ENCODE measurements at places on chromosomes 6 and 20.
A peak's percentile ranks its signal among the peaks of the same experiment; 100 is the strongest.

GRCh38 chr6:85015396-85015990 is 251.1 kb upstream of the TBX18 start:
- DNase-seq = no peak

- DNase-seq = no peak
Measured at GRCh38 chr20:63259734-63260460, 5.6 kb upstream of the NKAIN4 start.

GRCh38 chr20:39109933-39110818 is 148.0 kb downstream of the DHX35 start:
- no peak for DNase-seq

DNA sequence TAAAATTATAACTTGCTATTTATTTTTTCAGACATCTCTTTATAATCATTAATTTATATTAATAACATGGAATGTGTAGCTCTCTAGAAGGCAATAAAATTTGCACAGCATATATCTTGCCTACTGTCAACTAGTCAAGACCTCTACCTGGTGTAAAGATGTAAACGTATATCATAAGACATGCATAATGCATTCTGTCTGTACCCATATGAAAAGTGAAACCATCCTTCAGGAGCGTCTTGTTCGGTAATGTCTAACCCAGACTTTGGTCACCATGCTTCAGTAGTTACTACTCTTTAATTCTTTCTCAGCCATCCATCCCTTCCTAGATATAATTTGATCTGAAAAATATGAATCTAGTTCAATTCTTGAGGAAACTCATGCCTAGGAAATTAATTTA is 21.0 kb downstream of the CEP43 start:
- DNase-seq = no peak

DNA sequence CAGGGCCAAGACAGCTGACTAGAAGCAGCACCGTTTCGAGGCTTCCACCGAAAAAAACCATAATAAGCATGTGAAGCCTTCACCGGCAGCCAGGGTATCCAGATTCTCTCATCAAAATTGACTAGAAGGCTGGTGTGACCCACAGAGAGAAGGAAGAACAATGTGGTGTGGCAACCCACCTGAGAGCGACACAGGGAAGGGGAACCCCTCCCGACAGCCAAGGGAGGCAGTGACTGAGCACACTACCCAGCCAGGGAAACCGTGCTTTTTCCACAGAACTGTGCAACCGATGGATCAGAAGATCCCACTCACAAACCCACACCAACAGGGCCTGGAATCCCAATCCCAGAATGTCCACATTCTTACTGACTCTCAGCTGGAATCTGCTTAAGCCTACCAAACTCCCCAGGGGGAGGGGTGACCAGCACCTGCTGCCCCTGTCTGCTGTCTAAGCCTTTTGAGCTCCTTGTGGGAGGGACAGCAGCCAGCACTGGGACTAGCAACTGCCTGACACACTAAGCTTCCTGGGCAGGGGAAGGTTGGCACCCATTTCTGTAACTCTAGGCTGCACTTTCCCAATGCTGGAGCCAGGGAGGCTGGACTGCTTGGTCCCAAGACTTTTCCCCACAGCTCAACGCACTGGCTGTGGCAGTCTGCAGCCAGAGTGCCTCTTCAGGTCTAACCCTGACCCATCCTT is 231.9 kb upstream of the FAM83B start:
- no peak for DNase-seq

GRCh38 chr20:48008850-48009515 is 223.7 kb upstream of the SULF2 start:
- no peak for DNase-seq

DNA sequence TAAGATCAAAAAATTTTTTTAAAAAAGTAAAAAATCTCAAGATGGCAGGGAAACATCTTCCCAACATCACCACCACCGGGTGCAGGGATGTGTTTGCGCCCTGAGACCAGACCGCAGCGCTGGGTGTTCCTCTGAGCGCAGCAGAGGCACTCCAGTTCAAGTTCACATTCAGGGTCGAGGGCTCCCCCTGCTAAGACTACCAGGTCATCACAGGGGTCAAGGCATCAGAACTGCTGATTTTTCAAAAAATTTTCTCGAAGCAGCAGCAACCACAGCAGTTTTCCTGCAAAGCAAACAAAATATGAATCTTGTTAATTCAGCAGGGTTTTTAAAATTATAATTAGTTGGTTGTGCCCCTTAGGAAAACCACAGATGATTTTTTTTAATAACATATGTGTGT is 83.1 kb downstream of the MYLK4 start:
- no peak for DNase-seq

DNA sequence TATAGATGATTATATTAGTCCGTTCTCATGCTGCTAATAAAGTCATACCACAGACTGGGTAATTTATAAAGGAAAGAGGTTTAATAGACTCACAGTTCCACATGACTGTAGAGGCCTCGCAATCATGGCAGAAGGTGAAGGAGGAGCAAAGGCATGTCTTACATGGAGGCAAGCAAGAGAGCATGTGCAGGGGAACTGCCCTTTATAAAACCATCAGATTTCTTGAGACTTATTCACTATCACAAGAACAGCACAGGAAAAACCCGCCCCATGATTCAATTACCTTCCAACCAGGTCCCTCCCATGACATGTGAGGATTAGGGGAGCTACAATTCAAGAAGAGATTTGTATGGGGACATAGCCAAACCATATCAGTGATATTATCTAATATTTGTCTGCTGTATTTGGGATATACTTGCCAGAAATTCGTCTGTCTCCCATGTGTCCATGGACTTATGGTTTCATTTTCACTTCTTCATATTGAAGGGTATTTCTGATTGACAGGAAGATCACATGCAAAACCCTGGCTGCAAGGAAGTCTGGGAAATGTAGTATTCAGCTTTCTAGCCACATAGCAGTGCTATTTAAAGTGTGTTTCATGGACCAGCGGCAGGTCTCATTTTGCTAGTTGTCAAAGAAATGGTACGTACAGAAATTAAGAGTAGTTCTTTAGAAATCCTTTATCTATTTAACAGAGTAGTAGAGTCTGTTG is 50.5 kb upstream of the PAK5 start:
- DNase-seq = no peak

- DNase-seq = no peak
Measured at GRCh38 chr6:92589996-92590395, 829.4 kb downstream of the EPHA7 start.

GRCh38 chr6:166667796-166668610 is 41.0 kb upstream of the RPS6KA2 start:
- no peak for DNase-seq

DNA sequence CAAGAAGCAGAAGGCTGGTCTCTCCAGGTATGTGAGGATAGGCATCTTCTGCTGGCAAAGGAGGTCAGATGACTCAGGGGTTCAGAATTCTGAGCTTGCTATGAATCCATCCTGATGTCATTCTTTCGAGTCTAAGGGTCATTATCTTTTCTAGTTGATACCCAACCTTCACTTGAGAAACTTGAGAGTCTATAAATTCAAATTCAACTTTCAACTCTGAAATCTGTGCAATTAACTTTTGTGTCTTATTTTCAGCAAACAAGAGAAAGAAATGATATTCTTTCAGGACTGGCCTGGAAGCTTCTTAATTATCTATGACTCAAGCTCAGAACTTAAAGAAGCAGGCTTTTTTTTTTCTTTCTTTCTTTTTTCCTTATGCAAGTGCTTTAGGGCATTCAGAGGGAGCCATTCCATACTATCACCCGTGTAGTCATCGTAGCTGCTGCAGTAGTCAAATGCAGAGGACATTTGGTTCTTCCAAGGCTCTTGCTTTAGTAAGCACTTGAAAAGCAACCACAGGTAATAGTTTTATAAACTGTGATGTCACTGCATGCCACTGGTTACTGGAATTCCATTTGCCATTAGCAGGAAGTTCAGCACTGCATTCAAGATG is 93.0 kb downstream of the ADTRP start:
- no peak for DNase-seq

DNA sequence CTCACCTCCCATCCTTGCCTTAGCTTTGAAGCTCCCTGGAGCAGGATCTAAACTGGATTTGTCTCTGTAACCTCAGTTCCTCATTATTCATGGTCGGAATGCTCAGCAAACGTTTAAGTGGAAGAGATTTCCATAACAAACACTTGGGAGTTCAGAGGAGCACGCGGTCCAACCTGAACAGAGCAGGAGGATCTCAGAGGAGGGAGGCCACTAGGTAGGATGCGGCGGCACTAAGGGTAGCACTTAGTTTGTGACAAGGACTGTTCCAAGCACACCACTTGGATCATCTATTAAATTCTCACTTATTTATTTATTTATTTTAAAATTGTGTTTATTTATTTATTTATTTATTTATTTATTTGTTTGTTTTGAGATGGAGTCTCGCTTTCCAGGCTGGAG is 13.3 kb upstream of the CCN5 start:
- DNase-seq = no peak

DNA sequence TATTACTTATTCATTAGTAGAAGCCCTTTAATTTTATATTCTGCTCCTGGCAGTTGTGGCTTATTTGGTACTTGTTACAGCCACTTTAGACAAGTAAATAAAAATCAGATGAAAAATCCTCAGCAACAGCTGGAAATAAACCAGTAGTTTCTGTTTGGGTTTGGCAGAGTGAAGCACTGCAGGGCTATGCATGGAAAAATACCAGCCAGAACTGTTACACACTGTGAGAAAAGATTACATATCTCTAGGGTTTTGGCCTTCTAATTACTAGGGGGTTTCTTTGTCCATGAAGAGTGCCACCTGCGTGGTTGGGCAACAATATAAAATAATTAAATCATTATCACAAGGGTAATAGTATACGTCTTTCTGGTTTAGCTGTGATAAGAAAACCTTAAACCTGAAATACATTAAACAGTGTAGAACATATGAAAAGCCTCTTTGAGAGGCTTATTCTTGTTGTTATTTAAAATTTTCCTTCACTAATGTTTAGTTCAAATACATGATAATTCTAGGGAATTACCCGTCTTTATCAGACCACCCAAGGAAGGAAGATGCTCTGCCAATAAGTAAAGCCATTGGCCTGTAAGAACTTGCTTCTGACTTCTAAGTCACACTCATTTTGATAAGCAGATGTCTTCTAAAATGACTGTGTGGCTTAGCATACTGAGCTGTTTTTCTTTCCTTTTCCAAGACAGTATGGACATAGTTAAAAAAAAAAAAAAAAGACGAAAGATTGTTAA is 320.0 kb upstream of the FLRT3 start:
- no peak for DNase-seq

DNA sequence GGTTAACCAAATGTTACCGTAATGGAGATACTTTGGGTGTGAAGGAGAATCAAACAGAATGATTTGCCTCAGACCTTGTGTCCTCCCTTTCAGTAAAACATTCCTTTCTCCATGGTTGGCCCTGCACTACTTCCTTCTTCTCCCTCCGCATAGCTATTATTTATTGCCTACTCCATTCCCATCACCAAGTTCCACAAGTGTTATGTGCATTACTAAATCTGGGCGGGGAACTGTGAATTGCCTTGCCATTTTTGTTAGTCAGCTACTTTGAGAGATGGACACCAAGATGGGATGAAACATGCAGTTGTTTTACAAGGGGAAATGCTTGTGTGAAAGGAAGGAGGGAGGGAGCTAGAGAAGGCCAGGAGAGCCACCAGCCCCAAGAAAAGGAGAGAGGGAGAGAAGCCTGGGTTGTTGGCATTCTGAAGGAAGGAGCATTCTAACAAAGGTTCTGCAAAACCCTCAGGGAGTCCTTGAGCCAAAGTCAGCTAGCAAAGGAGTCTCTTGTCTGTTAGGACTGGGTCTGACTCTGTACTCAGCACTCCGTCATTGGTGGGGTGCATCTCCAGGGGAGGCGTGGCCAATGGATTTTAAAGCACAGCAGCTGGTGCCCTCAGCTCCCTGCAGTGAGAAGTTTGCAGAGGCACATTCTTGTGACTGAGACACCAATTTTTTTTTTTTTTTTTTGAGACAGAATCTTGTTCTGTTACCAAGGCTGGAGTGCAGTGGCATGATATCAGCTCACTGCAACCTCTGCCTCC is 83.6 kb upstream of the CHD6 start:
- DNase-seq = no peak

DNA sequence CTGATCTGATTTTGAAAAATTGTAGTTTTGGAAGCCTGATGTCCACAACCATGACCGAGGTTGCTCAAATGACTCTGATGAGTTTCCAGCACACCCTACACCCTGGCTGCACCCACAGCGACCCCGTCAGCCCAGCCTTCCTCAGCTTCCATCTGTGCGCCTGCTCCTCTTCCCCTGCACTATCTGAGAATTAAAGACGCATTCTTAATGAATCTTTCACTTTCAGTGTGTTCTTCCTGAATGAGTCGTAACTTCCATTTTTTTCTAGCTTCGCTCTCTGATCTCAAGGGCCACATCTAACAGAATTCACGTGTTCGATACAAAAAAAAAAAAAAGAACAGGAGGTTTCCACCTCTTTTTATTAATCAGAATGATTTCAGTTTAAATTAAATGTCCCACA is 21.3 kb upstream of the RREB1 start:
- DNase-seq = peak; percentile 53

- no peak for DNase-seq
Measured at GRCh38 chr6:57216235-57217101, 5.6 kb downstream of the RAB23 start.

- no peak for DNase-seq
Measured at GRCh38 chr20:38947931-38948362, 14.2 kb upstream of the DHX35 start.

DNA sequence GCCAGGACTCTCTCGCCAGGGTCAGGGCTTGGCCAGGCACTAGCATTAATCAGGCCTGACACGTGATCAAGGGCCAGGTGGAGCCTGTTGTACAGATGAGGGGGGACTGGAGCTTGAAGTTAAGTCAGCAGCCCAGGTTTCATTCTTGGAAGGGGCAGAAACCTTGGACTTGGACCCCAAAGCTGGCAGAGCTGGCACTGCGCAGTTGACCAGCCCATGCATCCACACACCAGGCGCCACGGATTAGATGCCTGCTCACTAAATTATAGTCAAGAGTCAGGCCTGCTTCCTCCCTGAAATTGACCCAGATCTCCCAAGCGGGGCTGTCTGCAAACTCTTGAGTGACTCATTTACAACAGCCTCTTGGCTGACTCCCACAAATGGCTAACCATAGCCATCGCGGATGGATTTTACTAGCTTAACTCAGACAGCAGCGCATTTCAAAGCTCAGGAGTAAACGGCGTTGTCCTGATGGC is 4.1 kb upstream of the TAF4 start:
- no peak for DNase-seq

GRCh38 chr6:22071270-22072041 is 225.4 kb downstream of the PRL start:
- no peak for DNase-seq

DNA sequence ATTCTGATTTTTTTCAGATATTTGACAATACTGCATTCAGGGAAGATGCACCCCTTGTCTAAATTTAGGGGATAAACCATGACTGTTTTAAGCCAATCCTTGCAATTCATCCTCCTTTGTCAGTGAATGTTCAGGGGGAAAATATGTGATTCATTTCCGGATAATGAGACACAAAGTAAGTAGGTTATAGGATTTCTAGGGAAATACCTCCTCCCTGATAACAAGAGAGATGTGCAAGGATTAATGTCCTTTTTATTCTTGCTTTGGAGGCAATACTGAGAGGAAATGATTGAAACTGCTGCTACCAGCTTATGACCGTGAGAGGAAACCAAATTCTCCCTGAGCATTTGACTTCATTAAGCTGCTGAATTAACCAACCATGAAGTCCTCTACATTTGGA is 161.3 kb upstream of the EYA4 start:
- DNase-seq = no peak

All from CD4-positive, alpha-beta T cell treated with Interleukin-1 beta for 1 hour (primary cell).